Activated CD8-positive, alpha-beta memory T cell treated with anti-CD3 and anti-CD28 coated beads for 4 hours (primary cell): ENCODE measurements at places on chromosomes 6 and 20.

GRCh38 chr6:84763003-84763885, 1.2 kb downstream of the TBX18 start:
- DNase-seq = no peak

DNA sequence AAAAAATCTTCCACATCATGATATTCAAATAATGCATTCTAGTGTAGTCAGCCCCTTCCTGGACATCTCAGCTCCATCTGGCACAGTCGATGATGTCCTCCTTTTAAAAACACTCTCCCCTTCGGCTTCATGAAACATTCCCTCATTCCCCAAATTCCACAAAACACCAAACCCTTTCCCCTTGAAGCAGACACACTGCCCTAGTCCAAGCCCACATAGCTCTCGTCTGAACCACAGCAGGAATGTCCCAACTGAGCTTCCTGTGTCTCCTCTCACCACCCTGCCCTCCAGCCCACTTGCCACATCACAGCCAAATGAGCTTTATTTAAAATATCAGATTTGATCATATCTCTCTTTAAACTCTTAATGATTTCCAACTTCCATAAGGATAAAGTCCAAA, 106.4 kb upstream of the CARMIL1 start:
- no peak for DNase-seq

GRCh38 chr6:39602601-39603519, 122.3 kb downstream of the KIF6 start:
- no peak for DNase-seq

- DNase-seq = no peak
These were observed 45.3 kb downstream of the SLC52A3 start for GRCh38 chr20:722822-723644.

GRCh38 chr6:75528423-75528822, 34.8 kb upstream of the FILIP1 start:
- no peak for DNase-seq

- no peak for DNase-seq
These were observed 61.4 kb downstream of the TXLNB start for GRCh38 chr6:139230391-139230840.

DNA sequence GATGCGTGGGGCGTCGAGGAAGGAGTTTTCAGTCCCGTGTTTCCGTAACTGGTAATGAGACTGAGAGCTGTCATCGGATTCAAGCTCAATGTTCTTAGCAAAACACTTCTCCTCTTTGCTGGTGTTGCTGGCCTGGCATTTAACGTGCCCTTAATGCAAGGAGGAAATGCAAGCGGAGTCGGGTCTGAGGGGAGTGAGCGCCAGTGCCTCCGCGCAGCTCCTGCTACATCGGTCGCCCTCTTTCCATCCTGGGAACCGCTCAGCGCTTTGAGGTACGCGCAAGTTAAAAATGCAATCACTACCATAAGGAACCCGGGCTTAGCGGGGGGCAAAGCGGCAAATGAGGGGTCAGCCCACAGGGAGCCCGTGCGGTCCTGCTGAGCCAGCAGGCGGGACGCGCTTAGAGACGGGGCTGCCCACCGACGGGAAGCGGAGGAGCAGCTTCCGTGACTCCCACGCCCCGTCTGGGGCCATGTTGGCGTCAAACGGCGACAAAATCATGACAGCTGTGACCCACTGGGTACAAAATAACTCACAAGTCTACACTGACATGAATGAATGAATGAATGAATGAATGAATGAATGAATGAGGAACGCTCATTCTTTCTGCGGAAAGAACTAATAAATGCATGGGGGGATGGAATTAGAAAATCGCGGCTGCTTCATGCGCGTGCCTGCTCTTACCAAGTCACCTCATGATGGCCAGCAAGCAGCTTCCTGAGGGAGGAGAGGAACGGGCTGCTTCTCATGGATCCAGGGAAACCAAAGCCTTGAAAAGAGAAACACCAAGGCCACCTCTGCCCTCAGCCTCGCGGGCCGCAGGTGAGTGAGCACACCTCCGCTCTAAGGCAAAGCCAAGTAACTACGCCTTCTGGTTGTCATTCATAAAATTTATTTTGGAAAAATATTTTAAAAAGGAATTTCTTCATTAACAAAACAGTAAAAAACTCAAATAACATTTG, 9.3 kb downstream of the DLL1 start:
- DNase-seq = no peak

- DNase-seq = no peak
These were observed 1.6 kb downstream of the DNAJC5 start for GRCh38 chr20:63896264-63897105.

DNA sequence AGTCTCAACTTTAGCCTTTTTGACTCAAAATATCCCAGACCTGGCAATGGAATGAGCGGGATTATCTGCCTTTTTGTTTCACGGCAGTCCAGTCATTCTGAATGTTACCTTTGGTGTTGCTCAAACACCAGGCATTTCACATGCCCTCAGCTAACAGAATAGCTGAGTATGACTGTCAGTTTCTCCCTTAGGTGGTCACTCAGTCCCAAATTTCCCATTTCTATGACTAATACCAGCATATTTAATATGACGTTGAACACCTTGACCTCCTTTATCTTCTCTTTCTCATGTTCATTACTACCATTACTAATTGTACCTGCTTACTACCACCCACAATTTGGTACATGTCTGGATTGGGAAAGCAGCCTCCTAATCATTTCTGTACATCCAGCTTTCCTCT, 65.2 kb downstream of the EDN1 start:
- DNase-seq = no peak

DNA sequence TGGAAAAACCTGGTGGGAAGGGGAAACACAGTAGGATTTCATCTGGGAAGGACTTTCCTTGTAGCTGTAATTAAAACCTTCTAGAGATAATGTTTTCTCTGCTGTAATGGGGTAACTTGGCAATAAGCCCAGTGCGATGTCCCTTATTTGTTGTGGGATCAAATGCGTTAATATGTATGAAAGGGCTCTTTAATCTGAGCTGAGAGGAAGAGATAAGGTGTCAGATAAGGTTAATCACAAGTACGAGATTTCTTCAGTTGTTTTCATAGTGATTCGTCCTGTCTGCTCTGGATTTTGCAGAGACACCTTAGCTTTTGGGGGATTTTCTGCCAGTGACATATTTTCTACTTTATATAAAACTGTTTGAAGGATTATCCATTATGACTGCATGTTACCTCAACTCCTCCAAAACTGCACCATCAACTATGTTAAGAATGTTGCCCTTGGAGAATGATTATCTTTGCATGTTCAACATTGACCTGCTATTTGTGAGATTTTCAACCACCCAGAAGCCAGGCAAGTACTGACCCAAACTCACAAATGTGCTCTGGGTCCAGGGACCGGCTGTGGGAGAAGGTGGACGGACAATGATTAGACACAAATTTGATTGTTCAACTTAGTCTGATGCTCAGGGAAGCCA, 21.2 kb upstream of the ELOVL5 start:
- DNase-seq = no peak

GRCh38 chr6:7155871-7156579, 48.3 kb downstream of the RREB1 start:
- no peak for DNase-seq

- no peak for DNase-seq
These were observed 5.3 kb downstream of the ZNF512B start for GRCh38 chr20:63964412-63964811.

DNA sequence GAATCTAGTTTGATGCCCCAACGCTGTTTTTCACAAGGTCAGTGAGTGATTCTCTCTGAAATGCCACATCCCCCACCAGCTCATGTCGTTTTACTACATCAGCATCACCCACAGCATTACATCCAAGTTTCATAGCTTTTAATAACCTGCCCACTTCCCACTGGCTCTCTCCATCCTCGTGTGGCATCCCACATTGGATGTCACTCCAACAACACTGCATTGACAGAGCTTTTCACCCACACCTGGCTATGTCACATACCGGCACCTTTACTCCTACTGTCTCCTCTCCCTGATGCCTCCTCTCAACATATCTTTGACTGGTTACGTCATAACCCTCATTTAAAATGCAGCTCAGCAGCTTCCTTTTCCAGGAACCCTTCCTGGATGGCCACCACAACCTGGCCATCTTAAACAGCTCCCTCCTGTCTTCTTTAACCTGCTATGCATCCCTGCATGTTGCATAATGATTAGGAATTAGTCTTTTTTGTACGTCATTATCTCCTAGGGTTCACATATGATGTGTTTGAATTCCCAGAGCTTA, 5.0 kb upstream of the ADTRP start:
- DNase-seq = no peak

DNA sequence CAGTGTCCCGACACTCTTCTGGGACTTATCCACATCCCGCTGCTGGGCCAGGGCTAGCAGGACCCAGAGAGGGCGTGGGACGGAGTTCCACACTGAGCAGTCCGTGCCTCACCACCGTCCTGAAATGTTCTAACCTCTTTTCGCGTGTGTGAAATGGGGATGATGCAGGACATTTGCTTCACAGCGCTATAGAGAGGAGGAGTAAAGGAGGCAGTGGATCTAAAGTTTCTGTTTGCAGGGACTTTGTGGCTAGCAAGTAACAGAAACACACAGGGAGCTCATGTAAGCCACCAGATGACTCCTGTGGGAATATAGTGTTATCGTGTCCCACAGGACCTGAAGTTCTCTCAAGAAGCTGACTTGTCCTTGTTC, 634 bp downstream of the ITPA start:
- DNase-seq = no peak

- DNase-seq = no peak
These were observed 80.5 kb downstream of the TMEM242 start for GRCh38 chr6:157242791-157243190.

DNA sequence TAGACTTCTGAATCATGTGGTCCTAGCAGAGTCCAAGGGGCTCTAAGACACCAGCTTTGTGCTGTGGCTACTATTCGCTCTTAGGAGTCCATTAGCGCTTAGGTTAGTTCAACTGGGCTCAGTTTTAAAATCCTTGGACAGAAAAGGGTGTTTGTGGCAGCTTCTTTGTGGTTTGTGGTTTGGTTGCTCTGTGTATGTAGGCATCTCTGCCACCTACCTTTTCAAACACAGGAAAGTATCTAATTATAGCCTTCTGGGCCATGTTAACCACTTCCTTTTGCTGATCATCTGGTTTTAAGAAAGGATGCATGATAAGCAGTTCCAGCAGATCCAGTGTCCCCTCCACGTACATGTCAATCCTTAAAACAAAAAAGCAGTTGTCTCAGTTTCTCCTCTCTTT, 10.8 kb downstream of the GSTA4 start:
- no peak for DNase-seq

- no peak for DNase-seq
These were observed 210.0 kb upstream of the SSTR4 start for GRCh38 chr20:22825076-22825475.

DNA sequence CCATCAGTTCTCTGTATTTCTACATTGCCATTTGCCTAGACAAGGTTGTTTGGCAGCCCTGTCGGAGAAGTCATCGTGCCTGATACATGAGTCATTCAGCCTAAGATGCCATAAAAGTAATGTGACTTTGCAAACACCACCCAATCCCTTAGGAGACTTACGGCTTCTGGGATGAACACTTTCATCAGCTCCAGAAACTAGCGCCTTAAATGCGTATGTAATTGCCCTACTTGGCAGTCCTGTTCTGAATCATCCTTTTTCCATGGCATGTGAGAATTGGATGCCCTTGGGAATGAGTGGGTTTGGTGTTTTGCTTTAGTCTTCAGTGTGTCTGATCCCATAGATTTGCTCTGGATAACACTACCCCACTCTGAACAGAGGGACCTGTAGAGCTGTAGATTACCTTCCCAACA, 158.5 kb downstream of the SASH1 start:
- DNase-seq = no peak

GRCh38 chr6:110284855-110285254, 73.3 kb downstream of the METTL24 start:
- DNase-seq = no peak

- no peak for DNase-seq
These were observed 1.4 kb downstream of the FYN start for GRCh38 chr6:111871725-111872400.
